ENCODE measurements at places on chromosomes 2 and 18.

DNA sequence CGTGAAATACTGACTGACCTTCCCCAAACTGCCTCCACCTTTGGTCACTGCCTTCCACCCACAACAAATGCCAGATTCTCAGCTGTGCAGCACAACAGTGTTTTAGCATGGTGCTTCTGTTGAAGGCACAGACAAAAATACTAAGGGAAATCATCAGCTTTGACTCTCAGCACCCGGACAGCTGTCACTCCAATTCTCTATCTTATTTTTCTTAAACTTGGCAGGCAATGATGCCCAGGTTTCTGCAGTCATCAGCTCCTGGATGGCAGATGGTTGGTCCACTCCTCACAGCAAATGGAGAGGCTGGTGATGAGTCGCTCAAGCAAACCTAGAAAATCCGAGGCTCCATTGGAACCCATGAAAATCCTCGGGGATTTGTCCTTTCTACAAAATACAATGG, 2.9 kb upstream of the FAM124B start:
- no peak for DNase-seq

GRCh38 chr2:102789349-102790090, 27.7 kb downstream of the TMEM182 start:
- DNase-seq, result no peak

GRCh38 chr2:53509831-53510388, 257.7 kb upstream of the CHAC2 start:
- no peak for DNase-seq

- DNase-seq, result no peak
These were observed 34.2 kb downstream of the PMS1 start for GRCh38 chr2:189818249-189819038.

GRCh38 chr2:60408811-60409530, 144.5 kb downstream of the BCL11A start:
- DNase-seq, result no peak

GRCh38 chr2:42067521-42067920, 19.7 kb downstream of the PKDCC start:
- DNase-seq, result no peak

DNA sequence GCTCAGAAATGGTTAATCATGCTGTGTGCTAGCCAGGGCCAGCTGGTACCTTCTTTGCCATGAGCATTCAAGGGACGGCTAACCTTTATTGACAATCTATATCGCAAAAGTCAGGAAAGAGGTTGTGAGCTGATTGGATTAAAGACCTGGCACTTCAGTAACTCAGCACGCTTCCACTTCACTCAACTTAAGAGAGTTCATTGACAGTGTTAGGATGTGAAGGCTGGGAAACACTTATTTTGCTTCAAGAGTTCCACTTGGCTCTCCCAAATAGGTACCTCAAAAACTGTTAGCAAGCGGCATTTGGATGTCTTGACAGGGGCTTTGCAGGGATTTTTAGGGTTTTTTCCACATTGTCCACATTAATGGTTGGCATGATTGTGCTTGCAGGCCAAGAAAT, 25.1 kb upstream of the TXNDC2 start:
- DNase-seq, result no peak

GRCh38 chr2:207935991-207936370, 89.3 kb downstream of the PLEKHM3 start:
- DNase-seq, result no peak

- DNase-seq, result no peak
These were observed 25.5 kb upstream of the IL37 start for GRCh38 chr2:112885506-112885902.

DNA sequence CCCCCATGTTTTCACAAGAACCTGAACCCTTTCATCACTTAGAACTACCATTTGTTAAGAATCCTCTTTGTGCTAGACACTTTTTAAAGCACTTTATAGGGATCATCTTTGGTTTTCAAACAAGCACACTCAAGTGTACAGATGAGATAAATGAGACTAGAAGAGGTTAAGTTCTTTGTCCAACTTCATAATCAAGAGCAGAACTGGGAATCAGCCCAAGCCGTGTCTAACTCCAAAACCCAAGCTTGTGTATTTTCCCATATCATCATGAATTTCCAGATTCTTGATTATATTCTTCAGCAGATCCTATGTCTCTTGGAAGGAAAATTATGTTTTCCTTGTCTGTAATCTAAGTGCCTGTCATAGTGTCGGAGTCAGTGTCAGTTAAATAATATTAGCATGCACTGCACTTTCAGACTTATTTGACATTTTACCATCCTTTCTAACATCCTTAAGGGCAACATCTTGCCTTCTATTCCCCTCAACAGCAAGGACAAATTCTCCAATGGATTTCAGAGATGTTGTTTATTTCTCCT, 123.0 kb upstream of the SETBP1 start:
- no peak for DNase-seq

- no peak for DNase-seq
These were observed 153.6 kb upstream of the DSEL start for GRCh38 chr18:67670024-67670543.

DNA sequence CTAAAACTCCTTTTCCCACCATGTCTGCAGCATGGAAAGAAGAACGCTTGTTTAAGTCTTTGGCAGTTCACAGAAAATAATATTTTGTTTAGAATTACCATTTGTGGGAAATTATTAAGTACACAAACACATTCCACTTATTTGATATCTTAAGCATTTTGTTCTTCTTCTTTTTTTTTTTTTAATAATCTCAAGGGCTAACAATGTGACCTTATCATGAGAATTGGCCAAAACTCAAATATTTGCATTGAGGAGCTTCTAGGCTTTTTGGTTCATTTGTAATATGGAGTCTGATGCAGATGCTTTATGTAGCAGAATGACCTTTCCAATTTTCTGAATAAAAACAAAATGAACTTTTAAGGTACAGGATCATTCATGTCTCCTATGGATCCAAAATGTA, 555.0 kb downstream of the ZEB2 start:
- no peak for DNase-seq

- no peak for DNase-seq
These were observed 36.2 kb downstream of the PDIA6 start for GRCh38 chr2:10776231-10776977.

DNA sequence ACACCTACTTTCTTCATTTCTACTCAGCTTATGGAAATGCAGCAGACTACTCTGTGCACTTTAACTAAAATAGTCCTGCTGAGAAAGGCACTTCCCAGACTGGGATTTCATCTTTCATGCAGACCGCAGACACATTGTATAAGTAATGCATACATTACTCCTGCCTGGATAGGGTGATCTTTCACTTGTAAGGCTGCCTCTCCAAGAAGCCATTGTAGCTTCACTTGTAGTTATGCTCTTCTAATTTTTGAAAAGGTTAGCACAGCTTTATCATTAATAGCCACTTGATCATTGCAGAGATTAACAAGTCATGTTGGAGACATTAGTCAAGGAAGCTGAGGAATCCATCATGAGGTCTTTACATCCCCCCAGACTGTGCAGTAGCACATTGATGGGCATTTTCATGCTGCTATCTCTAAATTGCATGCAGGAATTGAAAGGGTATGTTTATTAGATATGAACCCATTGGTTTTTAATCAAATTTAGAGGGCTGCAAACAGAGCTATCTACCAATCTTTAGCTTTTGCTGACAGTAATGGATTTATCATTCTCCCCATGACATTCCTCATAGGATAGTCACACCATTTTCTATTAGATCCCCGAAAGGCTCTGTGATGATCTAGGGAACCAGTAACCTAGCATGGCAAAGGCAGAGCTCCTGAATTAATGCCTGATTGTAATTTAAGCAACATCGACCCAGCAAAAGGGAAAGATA, 1074.7 kb upstream of the NXPH2 start:
- no peak for DNase-seq

GRCh38 chr2:235303499-235304291, 190.1 kb upstream of the AGAP1 start:
- no peak for DNase-seq

DNA sequence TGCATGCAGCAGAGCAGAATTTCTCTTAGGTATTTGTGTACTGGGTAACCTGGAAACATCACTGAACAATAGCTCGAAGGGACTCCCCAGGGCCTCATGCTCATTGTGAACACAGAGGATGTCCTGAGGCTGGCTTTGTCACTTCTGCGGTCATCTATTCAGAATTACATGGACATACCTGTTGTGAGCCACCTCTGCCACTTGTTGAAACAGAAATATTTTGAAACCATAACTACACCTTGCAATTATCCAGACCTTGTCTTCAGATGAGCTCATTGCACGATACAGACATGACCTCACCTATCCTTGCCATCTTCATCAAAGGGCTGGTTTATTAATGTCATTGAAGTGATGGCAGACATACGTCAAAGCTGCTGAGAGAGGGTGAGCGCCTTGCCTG, 23.4 kb upstream of the CREG2 start:
- DNase-seq, result no peak

GRCh38 chr18:50008306-50008705, 186.6 kb downstream of the MYO5B start:
- DNase-seq, result no peak

DNA sequence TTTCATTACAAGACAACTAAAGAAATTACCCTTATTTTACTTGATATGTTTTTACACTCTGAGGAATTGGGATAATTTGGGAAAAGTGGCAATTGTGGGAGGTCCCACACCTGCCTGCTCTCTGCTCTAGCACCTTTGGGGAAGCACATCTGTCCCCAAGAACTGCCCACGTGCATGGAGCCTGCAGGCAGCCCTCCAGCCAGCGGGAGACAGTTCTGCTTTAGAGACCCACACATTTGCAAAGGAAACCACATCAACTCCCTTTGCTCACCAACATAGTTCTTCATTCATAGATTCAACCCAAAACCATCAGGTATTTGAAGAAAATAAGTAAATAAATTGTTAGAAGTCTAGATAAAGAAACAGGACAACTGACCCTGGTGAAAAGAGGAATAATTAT, 239.9 kb upstream of the ID2 start:
- no peak for DNase-seq

DNA sequence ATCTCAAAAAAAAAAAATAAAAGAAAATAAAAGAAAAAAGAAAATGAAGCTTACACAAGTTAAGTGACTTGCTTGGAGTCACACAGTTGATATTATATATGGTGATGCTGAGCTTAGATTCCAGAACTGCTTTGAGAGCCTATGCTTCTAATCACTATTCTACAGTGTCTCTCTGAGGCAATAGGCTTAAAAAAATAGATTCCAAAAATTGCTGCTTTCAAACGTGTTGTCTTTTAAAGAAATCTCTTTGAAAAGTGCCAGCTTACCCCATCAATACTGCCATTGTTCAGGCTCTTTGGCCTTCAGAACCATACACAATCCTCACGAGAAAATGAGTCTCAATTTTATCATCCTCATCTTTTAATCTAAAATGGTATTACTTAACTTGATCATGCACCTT, 102.6 kb downstream of the CDK15 start:
- DNase-seq, result no peak

GRCh38 chr2:170747921-170748320, 22.3 kb upstream of the ERICH2 start:
- DNase-seq, result no peak

DNA sequence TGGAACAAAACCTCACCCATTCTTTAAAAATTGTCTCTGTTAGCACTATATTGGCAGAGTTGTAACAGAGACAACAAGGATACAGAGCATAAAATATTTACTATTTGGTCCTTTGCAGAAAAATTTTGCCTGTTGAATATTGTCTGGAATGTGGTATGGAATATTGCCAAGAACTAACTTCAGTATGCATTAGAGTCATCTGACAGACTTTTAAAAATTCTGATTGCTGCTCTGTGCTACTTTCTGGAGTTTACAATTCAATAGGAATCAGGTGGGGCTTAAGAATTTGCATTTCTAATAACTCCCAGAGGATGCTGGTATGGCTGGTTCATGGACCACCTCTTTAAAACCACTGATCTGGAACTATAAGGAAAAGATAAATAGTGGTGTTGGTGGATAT, 32.8 kb upstream of the NYAP2 start:
- DNase-seq, result no peak

- DNase-seq, result no peak
These were observed 79.0 kb downstream of the CIB4 start for GRCh38 chr2:26561918-26562810.

GRCh38 chr18:33844232-33844631, 266.2 kb downstream of the ASXL3 start:
- DNase-seq, result peak; percentile 29

DNA sequence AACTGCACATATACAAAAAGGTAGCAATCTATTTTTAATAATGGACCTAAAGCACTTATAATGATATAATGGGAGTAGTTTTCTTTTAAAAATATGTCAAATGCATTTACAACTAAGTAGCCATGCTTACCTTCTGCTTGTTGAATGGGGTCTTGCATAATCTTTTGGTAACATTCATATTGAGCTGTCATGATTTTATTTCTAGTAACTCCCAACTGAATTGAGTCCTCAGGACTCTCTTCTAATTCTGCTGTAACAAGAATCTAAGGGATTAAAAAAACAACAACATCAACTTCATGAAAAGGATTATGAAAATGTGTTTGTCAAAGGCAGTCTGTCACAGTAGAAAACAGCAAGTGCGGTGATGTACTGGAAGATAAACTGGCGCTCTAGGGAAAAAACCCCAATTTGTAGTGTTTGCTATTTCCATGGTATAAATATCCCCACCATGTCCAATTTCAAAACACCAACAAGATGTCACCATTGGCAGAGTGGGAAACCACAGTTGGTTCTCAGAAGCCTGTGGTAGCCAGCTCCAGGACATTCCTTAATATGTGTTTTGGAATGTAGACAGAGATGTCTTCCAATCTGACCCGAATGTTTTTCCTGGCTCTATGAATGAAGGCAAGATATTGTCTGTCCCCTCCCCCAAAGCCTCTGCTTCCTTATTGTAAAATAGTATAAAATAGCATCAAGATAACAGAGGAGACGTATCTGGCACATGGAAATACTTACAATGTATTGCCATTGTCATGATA, 64.8 kb downstream of the CALCRL start:
- no peak for DNase-seq

GRCh38 chr2:134122610-134123009, 131.3 kb upstream of the MGAT5 start:
- DNase-seq, result no peak

- no peak for DNase-seq
These were observed 414.2 kb upstream of the MMADHC start for GRCh38 chr2:150001788-150002187.

DNA sequence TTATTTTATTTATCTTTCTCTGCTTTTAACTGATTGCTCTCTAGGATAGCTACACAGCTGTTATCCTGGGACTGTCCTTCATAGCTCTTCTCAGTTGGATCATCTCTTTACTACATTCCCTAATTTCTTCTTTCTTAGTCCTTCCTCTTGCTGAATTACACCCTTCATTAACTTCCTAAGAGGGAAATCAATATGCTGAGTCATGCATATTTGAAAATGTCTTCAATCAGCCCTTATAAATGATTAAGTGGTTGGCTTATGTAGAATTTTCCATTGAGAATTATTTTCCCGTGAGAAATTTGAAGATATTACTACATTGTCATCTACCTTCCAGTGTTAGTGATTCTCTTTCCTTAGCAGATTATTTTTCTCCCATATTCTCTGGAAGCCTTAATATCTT, 214.2 kb downstream of the SOCS6 start:
- no peak for DNase-seq

GRCh38 chr2:3451926-3452671, 67.2 kb downstream of the ADI1 start:
- no peak for DNase-seq
